ENCODE measurements at places on chromosomes 3 and 15. TPM values are rescaled to one million over a fixed set of nuclear protein-coding genes. Genes with fewer than 3 reads are reported as not detected.

Gene GP9
- 0.11 TPM for total RNA-seq

Gene ZBED2
- total RNA-seq, result under 0.01 TPM

Gene TGM5
- not detected for total RNA-seq

Gene ACP3
- not detected for total RNA-seq

Gene SLC24A1
- total RNA-seq, result 31.2 TPM

Gene AGTR1
- total RNA-seq, result not detected

Gene TRIM42
- total RNA-seq, result not detected

Gene BFSP2
- not detected for total RNA-seq

Gene SLCO2A1
- 6.7 TPM for total RNA-seq

Gene PRSS50
- total RNA-seq, result not detected

Gene FOXB1
- total RNA-seq, result not detected

Measured in dermis lymphatic vessel endothelial cell (primary cell).